ENCODE measurements at places on chromosomes 13 and 19.

DNA sequence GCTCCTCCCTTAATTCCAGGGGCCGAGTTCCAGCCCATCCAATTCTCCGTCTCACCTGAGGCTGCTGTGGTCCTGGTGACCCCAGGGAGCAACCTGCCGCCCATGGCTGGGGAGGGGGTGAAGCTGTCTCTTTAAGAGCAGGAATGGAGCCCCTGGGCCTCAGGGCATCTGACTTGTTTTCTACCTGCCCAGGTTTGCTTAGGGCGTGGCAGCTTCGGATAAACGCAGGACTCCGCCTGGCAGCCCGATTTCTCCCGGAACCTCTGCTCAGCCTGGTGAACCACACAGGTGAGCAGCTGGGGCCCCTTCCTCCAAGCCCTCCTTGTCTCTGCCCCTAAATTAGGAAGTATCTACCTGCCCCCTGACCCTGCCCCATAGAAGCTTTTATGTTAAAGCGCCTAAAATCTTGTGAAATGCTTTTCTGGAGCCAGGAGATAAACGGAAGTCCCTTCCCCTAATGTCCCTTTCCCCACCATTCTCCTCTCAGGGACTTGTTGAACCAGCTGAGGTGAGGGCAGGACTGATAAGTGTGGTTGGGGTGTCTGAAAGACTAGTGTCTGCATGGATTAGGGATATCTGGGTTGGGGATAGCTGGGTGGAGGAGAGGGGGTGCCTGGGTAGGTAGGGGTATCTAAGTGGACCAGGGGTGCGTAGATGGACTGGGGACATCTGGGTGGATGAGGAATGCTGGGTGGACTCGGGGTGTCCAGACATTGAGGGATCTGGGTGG is 614 bp downstream of the FXYD3 start:
- no peak for DNase-seq

DNA sequence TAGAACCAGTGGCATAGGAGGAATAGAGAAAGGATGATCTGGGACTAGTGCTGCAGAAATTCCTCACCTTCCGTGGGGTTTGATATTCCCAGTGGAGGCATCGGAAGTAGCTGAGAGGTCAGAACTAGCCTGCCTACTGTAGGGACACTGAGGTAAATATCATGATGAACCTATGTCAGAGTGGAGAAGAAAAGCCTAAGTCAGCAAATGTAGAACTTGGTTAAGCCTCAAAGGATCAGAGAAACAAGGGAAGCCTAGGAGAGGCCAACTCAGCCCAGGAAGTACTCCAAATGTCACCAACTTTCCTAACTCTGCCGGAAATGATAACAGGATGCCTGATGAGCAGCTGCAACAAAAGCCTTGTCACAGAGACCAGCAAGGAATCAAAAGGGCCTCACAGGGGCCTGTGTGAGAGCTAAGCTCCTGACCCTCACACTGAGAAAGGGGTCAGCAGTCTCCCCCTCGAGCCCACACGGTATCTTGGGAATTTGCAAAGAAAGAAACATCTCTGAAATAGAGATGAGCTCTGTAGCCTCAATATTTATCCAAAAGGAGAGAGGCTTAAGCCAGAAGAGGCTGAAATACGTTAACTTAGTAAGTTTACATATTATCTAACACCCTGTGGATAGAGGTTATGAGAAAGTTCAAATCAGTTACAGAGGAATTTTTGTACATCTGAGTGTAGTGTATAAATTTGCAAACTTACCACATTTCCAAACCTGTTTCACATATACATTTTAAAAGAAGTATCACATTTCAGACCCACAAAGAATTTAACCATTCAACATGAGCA is 1064.3 kb downstream of the DIAPH3 start:
- no peak for DNase-seq

DNA sequence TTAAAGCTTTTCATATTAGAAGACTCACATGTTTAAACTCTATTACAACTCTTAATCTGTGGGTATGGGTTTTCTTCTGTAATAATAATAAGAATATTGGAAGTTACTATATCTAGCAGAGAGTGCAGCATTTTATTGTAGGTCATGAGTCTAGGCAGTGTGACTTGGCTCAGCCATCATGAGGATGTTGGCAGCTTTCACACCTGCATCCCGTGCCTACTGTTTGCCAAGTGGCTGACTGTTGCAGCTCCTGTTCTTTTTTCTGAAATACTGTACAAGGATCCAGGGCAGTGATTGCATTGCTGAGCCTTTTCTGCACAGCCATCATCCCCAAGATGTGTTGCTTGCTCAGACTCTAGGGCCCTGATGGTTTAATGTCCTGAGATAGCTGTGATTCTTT is 47.4 kb downstream of the MTUS2 start:
- DNase-seq: no peak

DNA sequence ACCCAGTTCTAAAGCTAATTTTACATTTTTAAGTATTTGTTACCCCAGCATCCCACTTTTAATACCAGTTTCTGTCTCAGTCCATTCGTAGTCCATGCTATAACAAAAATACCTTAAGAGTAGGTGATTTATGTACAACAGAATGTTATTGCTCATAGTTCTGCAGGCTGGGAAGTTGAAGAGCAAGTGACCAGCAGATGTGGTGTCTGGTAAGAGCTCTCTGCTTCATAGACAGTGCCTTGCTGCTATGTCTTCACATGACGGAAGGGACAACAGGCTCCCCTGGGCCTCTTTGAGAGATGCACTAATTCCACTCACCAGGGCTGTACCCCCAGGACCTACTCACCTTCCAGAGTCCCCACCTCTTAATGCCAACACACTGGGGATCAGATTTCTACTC is 96.6 kb downstream of the COL4A2 start:
- no peak for DNase-seq

- DNase-seq: no peak
Observed at GRCh38 chr19:776549-776948, 20.7 kb upstream of the PTBP1 start.

DNA sequence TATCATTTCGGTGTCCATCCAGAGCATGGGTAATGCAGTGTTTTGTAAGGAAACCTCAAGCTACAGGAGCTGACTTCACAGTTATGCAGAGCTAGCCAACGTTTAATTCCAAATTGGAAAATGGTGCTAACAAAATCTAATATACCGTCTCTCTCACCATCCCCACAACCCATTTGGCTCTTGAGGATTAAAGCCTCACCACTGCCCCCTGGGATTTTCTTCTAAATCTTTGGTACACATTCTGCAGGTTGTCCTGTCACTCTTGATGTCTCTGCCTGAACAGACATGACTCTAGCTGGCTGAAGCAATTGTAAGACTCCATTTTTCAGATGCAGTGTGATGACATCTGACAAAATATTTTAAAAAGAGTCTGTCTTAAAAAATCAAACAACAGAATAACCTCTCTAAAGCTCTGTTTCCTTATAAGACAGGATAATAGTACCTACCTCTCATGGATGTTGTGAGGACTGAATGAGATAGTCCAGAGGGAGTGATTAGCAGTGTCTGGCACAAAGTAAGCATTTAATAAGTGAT is 451.8 kb downstream of the SUCLA2 start:
- DNase-seq: no peak

DNA sequence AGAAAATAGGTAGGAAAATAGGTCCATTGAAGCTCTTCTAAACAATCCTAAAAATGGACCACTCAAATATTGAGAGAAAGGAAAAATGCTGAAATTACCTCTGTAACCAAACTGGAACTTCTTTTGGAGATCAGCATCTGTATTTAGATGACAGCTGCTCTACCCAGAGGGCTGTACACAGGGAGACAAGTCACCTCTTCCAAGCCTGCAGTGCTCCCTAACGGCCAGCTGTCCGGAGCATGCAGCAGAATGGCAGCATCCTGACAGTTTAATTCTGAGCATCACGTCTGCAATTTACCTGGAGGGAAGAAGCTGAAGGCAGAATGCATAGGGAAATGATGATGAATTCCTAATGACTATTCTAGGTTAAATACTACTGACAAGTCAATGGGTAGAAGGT is 62.8 kb upstream of the DIAPH3 start:
- DNase-seq: peak; percentile 0

DNA sequence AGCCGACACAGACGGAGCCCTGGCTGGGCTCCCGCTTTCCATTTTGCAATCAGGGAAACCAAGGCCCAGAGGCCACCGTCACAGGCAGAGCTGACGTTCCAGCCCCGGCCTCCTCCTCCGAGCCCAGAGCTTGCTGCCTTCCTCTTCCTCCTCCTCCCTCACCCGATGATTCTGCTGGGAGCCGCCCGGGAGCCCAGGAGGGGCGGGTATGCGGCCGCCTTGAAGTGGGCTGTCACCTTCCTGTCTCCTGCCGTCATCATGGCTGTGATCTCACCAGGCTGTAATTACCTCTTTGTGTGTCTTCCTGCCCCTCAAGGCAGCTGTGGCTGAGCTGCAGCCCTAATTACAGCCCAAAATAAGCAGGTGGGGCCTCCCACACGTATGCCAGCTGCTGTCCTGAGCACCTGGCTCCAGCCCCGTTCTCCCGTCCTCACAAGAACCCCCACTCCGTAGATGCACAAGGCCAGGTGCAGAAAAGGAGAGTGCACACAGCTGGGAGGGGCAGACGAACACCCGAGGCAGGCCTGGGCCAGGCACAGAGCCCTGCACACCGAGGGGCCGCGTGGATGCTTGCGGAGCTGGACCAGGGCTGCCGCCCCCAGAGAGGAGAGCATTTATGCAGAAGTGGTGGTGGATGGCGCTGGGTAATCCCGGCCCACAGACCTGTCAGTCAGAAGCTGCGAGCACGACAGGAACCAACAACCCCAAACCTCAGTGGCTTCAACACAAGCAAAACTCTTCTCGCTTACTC is 4.0 kb downstream of the TPGS1 start:
- peak; percentile 90 for DNase-seq

- no peak for DNase-seq
Observed at GRCh38 chr19:28563964-28564921, 648.7 kb downstream of the UQCRFS1 start.

GRCh38 chr19:45152504-45153338 is 8.1 kb downstream of the NKPD1 start:
- DNase-seq: peak; percentile 60

GRCh38 chr19:18895038-18895823 is 727 bp downstream of the CERS1 start:
- DNase-seq: no peak

DNA sequence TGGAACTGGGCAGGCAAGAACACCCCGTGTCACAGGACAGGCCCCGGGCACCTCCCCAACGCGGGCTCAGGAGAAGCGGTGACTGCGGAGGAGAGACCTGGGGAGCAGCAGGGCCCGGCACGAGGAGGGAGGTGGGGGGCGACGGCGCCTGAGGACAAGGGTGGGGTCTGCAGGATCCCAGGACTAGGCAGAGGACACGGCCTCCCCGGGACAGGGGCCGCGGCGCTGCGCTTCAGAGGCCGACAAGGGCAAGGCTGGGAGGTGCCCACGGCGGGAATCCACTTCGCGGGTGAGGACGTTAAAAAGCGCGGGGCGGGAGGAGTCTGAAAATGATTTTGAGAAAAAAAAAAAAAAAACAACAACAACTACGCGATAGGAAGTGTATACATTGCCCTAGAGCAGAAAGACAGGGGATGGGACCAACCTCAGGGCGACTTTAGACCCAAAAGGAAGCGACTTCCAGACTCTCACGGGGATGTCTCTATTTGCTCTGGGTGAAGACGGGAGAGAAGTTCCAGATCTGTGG is 44.9 kb downstream of the ZNF611 start:
- DNase-seq: no peak

DNA sequence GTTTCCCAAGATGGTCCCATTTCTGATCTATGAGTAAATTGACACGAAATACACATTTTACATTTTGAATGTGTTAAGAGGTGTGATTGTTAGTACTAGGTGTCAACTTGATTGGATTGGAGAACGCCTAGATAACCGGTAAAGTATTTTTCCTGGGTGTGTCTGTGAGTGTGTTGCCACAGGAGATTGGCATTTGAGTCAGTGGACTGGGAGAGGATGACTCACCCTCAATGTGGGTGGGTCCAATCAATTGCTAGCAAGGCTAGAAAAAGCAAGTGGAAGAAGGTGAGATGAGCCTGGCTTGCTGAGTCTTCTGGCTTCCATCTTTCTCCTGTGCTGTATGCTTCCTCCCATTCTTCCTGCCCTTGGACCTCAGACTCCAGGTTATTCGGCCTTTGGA is 960.7 kb upstream of the PCDH9 start:
- DNase-seq: no peak

DNA sequence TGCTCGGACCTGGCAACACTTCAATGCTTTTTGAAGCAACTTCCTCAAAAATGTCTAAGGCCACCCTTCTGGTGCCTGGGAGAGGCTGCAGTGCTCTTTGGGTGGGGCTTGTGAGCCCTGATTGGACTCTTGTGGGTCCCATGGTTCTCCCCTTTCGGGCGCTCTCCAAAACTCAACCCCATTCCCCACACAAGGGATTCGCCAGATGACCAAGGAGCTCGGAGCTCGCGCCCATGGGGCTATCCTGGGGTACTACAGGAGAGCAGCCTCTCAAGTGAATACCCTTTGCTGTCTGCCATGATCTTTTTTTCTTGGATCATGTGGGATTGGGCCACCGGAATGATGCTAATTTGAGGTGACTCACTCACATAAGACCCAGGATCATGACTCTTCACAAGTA is 29.7 kb upstream of the KL start:
- no peak for DNase-seq

DNA sequence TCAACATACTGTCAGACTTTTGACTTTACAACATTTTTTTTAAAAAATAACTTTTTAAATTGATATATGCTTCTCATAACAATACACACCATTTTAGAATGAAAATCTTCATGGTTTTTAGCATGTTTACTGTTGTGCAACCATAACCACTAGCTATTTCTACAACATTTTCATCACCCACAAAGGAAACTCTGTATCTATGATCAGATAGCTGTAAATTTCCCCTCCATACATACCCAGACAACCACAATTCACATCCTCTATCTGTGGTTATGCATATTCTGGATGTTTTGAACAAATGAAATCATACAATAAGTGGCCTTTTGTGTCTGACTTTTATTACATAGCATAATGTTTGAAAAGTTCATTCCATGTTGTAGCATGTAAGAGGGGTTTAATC is 1666.0 kb downstream of the EFNB2 start:
- DNase-seq: no peak

DNA sequence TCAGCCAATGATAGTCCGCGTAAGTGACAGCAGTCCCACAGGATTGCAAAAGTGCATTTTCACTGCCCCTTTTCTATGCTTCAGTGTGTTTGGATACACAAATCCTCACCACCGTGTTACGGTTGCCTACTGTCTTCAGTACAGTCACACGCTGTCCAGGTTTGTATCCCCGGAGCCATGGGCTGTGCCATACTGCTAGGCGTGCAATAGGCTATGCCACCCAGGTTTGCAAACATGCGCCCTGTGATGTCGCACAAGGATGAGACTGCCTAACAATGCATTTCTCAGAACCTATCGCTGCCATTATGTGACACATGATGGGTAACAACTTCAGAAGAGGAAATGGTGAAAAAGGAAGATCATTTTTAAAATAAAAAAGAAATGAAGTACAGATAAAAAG is 16.8 kb upstream of the ADPRHL1 start:
- no peak for DNase-seq

GRCh38 chr13:99870541-99870940 is 101.0 kb downstream of the ZIC5 start:
- DNase-seq: no peak

GRCh38 chr13:57631596-57632275 is at the start of gene PCDH17:
Gene PCDH17, plus strand, starts transcription at chr13:57631744. Its CDS starts 803 bp downstream, at chr13:57632547.
- no peak for DNase-seq

- DNase-seq: no peak
Observed at GRCh38 chr19:48685583-48685982, 10.2 kb upstream of the FUT2 start.
